ENCODE measurements at places on chromosomes 12 and 14. TPM values are rescaled to one million over a fixed set of nuclear protein-coding genes. Genes with fewer than 3 reads are reported as not detected.

DNA sequence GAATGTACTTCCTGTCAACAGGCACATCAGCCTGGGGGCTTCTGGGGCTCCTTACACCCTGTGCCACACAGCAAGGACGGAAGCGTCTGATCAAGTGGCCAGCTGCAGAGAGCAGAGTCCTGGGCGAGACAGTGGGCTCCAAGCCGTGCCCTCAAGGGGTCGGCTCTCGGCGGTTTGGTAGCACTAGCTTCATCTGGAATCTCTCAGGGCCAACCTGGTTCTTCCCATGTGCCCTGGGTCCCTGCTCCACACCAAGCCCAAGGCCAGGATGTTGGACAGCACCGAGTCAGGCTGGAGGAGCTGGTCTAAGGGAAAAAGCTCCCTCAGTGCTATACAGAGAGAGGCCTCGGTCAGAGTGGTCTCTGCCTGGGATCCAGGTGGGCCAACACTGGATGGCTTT is 20.5 kb downstream of the DIO3 start:
- peaks cover 7% of the 10 kb centered on the region for H3K27me3 ChIP-seq
- H3K4me3 ChIP-seq: no peak overlapping the region

DNA sequence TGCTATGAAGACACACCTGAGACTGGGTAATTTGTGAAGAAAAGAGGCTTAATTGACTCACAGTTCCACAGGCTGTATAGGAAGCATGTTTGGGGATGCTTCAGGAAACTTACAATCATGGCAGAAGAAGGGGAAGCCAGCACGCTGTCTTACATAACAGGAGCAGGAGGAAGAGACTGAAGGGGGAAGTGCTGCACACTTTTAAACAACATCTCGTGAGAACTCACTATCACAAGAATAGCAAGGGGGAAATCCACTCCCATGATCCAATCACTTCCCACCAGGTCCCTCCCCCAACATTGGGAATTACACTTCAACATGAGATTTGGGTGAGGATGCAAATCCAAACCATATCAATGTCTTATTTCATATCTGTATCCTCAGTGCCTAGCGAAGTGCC is 307.2 kb downstream of the ATP23 start:
- no peak for DNase-seq
- H3K4me3 ChIP-seq: no peak overlapping the region
- H3K27me3 ChIP-seq: no peaks in the 10 kb centered on the region

GRCh38 chr12:6535960-6536847 is 1.9 kb downstream of the GAPDH start:
- peaks cover 71% of the 10 kb centered on the region for H3K4me1 ChIP-seq
- DNase-seq: no peak
- H3K36me3 ChIP-seq: peaks cover 51% of the 10 kb centered on the region
- peak overlapping the region; percentile 94 for H3K4me3 ChIP-seq
- no peaks in the 10 kb centered on the region for H3K27me3 ChIP-seq

GRCh38 chr14:65840786-65841185 is 428.3 kb downstream of the FUT8 start:
- H3K36me3 ChIP-seq: no peaks in the 10 kb centered on the region
- DNase-seq: no peak
- no peak overlapping the region for H3K27ac ChIP-seq
- H3K4me3 ChIP-seq: no peak overlapping the region
- H3K27me3 ChIP-seq: no peaks in the 10 kb centered on the region

DNA sequence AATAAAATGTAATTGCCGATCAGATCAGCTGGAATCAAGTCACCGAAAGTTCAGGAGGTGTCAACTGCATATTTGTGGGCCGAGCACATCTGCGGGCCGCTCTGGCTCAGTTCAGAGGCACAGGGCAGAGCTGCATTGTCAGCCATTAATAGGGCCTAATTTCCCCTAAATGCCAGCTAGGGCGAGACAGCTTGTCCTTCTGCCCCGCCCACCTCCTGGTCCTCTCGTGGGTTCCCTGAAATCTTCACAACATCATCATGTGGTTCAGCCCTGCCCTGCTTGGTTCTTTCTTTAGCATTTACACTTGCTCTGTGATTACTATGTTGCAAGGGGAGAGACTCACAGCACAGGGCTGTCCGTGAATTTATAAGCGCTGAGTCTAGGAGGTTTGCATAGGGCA is 148.9 kb downstream of the CHST11 start:
- peak; percentile 87 for DNase-seq
- no peak overlapping the region for H3K4me3 ChIP-seq
- H3K4me1 ChIP-seq: peaks cover 59% of the 10 kb centered on the region

The ACOT6 gene
- total RNA-seq: not detected

GRCh38 chr12:92547420-92547819 is 155.4 kb upstream of the PLEKHG7 start:
- H3K36me3 ChIP-seq: no peaks in the 10 kb centered on the region
- peaks cover 24% of the 10 kb centered on the region for H3K4me1 ChIP-seq
- H3K27me3 ChIP-seq: no peaks in the 10 kb centered on the region
- no peak overlapping the region for H3K4me3 ChIP-seq
- H3K27ac ChIP-seq: no peak overlapping the region

DNA sequence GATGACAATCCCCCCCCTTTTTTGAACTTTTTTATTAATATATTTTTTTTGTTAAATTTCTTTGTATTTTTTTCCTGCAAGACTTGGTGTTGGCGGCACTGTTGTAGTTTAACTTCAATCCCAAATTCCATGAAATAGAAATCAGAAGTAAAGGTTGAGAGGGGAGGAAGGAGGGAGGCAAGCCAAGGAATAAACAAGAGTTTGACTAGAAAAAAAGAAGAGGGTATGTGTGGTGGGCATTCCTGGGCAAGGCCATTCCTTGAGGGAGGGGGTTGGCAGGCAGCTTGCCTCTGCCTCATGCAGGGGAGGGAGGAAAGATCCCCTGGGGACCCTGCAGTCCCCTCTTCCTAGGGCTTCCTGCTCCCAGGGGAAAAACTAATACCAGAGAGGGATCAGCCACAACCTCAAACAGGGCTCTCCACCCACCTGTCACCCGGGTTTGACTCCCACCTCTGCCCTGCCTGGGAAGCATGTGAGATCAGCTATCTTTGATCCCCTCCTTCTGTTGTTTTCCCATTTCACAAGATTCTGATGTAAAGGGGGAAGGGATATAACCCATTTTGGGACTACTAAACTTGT is 519 bp upstream of the AP1G2 start:
- peak overlapping the region; percentile 76 for H3K27ac ChIP-seq
- no peak for DNase-seq
- peaks cover 28% of the 10 kb centered on the region for H3K4me1 ChIP-seq
- no peaks in the 10 kb centered on the region for H3K27me3 ChIP-seq

- no peak for DNase-seq
- H3K27ac ChIP-seq: no peak overlapping the region
- H3K27me3 ChIP-seq: no peaks in the 10 kb centered on the region
- no peaks in the 10 kb centered on the region for H3K36me3 ChIP-seq
- H3K4me1 ChIP-seq: peaks cover 5% of the 10 kb centered on the region
Observed at GRCh38 chr12:81797100-81797499, 38.0 kb upstream of the PPFIA2 start.

DNA sequence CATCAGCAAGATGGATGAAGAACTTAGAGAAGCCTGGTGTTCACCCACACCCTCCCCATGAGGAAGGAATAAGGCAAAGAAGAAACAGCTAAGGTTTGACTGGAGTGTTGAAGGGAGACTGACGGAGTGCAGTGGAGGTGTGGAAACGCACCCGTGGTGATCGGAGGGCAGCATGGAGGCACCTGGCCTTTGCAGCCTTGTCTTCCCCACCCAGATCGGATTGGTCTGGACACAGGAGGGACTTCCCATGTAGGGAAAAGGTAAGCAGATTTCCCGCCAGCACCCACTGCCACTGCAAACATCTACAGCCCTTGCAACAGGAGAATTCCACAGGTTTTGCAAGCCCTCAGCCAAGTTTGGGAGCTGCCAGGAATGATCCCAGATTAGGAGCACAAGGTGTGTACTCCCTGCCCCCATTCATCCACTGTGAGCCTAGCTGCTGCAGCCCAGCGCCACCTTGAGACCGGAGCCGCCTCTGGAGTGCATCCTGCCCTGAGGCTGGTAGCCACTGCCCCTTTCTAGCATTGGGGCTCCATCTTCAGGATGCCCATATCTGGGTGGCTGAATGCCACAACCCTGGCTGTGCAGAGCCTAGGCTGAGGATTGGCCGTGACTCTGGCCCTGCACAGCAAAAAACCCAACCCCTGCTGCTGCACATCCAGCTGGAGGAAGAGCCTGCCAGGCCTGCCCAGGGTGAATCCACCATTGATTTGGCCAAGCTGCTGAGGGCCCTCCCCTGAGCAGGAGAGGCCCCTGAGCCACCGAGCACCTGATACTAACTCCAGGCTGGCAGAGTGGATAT is 411.1 kb downstream of the TMEM121 start:
- no peaks in the 10 kb centered on the region for H3K4me1 ChIP-seq
- no peak overlapping the region for H3K27ac ChIP-seq
- no peaks in the 10 kb centered on the region for H3K36me3 ChIP-seq
- no peak overlapping the region for H3K4me3 ChIP-seq
- no peaks in the 10 kb centered on the region for H3K27me3 ChIP-seq

The LALBA gene
- not detected for total RNA-seq

The FGF6 gene
- total RNA-seq: not detected

DNA sequence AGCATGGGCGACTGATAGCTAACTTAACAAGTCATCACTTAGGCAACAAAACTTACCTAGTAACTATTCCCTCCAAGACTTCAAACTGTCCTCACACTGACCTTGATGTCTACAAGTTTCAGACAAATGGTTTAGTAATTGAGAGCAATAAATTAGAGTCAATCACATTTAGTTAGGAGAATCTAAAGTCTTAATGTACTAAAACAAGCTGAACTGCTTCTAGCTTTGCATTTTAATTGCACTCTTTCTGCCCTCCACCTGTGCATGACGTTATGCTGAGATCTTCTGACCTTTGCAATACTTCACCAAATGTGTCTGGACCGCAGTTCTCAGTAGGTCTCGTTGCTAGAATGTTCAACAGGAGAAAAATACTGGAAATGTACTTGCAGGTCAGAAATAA is 158.0 kb downstream of the PIK3C2G start:
- H3K4me3 ChIP-seq: no peak overlapping the region
- H3K27me3 ChIP-seq: no peaks in the 10 kb centered on the region
- DNase-seq: no peak
- H3K4me1 ChIP-seq: no peaks in the 10 kb centered on the region

GRCh38 chr14:85934123-85934885 is 404.4 kb downstream of the FLRT2 start:
- H3K27me3 ChIP-seq: no peaks in the 10 kb centered on the region
- peak; percentile 47 for DNase-seq
- H3K4me3 ChIP-seq: peak overlapping the region; percentile 53
- H3K36me3 ChIP-seq: no peaks in the 10 kb centered on the region

- H3K36me3 ChIP-seq: no peaks in the 10 kb centered on the region
- H3K4me1 ChIP-seq: peaks cover 20% of the 10 kb centered on the region
- DNase-seq: no peak
Observed at GRCh38 chr14:68584786-68585185, 208.1 kb downstream of the ZFP36L1 start.

DNA sequence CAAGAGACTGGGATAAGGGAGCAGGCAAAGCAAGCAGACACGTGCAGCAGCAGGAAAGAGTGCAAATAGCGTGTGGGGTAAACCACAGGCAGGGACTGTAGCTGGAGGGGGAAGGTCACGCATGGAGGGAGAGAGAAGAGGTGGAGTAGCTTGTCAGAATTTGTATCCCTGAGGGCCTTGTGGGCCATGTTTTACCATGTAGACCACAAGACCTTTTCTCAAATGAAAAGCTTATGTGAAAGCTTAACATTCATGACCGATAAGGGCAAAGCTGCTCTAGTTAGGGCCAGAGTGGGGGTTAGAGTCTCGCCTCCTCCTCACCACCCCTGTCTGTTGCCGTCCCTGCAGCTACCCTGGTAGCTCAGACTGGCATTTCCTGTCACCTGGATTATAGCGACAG is 152.9 kb upstream of the E2F7 start:
- H3K27me3 ChIP-seq: no peaks in the 10 kb centered on the region
- H3K4me3 ChIP-seq: no peak overlapping the region
- no peak for DNase-seq
- no peak overlapping the region for H3K27ac ChIP-seq
- no peaks in the 10 kb centered on the region for H3K36me3 ChIP-seq

- H3K27ac ChIP-seq: no peak overlapping the region
- H3K4me1 ChIP-seq: no peaks in the 10 kb centered on the region
- DNase-seq: no peak
- no peaks in the 10 kb centered on the region for H3K27me3 ChIP-seq
- H3K4me3 ChIP-seq: no peak overlapping the region
Observed at GRCh38 chr12:99609455-99610181, 37.9 kb upstream of the GARIN6 start.

DNA sequence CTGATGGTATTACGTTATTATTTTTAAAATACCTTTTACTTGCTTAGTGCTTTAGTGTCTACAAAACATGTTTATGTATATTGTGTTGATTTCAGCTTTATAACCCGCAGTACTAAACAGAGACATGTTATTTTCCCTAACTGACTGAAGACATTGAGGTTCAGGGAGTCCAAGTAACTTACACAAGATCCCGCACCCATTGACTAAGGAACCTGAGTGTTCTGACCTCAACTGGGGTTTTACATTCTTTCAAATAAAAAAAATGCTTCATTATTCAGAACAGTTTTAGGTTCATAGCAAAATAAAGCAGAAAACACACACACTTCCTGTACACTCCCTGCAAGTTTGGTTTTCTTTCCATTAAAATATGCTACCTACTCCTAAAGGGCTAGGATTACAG is 60.4 kb upstream of the METAP2 start:
- no peaks in the 10 kb centered on the region for H3K27me3 ChIP-seq
- no peak for DNase-seq
- H3K4me1 ChIP-seq: no peaks in the 10 kb centered on the region
- H3K4me3 ChIP-seq: no peak overlapping the region

DNA sequence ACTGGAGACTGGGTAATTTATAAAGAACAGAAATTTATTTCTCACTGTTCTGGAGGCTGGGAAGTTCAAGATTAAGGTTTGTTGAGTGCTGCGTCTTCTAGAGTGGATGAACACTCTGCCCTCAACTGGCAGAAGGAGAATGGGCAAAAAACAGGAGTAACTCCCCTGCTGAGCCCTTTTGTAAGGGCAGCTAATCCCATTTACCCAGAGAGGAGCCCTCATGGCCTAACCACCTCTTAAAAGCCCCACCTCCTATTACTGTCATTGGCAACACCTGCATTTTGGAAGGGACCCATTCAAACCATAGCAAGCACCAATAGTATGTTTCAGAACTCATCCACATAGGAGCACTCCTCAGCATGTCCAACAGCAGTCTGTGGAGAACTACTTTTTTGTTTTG is 47.4 kb downstream of the BORCS5 start:
- peak overlapping the region; percentile 32 for H3K27ac ChIP-seq
- peaks cover 16% of the 10 kb centered on the region for H3K4me1 ChIP-seq
- no peaks in the 10 kb centered on the region for H3K27me3 ChIP-seq
- H3K36me3 ChIP-seq: no peaks in the 10 kb centered on the region
- no peak for DNase-seq

DNA sequence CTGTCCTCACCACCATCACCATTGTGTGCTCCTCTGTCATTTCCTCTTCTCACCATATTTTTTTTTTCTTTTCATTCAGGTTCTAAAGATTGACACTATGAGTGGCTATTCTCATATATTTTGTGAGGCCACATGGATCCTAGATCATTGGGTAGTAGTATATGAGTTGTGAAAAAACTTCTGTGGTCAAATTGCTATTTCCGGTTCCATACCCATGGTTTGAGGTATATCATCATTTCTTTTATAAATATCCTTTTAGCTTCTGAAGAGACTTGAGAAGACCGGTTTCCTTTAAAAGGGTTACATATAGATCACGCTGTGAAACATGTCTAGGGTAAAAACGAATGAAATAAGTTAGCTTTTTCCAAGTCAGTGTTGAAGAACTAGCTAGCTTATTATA is 769.3 kb downstream of the NOVA1 start:
- H3K27ac ChIP-seq: no peak overlapping the region
- no peaks in the 10 kb centered on the region for H3K4me1 ChIP-seq
- DNase-seq: no peak

- H3K36me3 ChIP-seq: peaks cover 41% of the 10 kb centered on the region
- no peak overlapping the region for H3K4me3 ChIP-seq
- DNase-seq: no peak
- no peaks in the 10 kb centered on the region for H3K4me1 ChIP-seq
- no peaks in the 10 kb centered on the region for H3K27me3 ChIP-seq
- no peak overlapping the region for H3K27ac ChIP-seq
Observed at GRCh38 chr12:26595806-26596205, 237.2 kb downstream of the ITPR2 start.

All from lower lobe of right lung (tissue), 2 donors.